HEK293T (cell line): ENCODE measurements at places on chromosomes 4 and X.

GRCh38 chr4:47814618-47815295 lies 23.1 kb downstream of the CORIN start:
- DNase-seq: no peak

- DNase-seq: no peak
Observed at GRCh38 chr4:102474736-102475504, 26.2 kb upstream of the NFKB1 start.

GRCh38 chr4:87134122-87134521 lies 86.3 kb downstream of the KLHL8 start:
- no peak for DNase-seq

DNA sequence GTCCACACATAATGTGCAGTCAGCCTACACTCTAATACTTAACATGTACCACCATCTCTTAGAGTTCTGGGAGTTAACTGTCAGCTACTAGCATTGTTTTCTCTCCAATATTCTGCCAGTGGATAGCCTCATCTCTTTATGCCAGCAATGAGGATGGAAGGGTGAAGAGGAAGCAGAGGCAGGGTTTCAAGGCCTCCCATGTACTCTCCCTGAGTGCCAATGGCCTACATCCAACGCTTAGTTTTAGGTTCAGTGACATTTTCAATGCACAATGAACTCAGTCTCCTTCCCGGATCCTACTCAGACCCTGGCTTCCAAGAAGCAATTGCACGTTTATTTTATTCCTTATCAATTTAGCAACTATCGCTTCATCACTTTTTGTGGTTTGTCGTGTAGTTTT lies 686.1 kb downstream of the DMD start:
- no peak for DNase-seq

DNA sequence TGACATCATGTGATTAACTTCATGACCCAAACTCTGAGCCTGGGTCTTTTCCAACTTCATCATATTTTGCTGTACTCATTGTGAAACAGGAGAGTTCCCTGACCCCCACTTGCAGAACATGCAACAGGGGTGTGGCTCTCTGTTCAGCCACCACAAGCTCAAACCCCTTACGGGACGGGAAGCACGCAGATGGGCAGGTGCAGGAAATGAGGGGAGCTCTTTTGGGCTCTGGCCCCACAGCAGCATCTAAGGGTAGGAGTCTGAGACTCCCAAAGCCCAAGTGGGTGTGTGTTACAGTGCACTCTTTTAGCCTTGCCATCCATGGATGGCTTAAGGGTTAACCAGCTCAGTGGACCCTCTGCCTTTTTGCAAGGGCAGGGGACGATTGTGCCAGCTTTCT lies 599.5 kb upstream of the SMIM31 start:
- DNase-seq: no peak

GRCh38 chrX:23578079-23578478 lies 89.2 kb upstream of the PRDX4 start:
- DNase-seq: no peak

- no peak for DNase-seq
Observed at GRCh38 chr4:173328236-173328901, 5.8 kb downstream of the HMGB2 start.

GRCh38 chrX:42567268-42567667 lies 210.7 kb downstream of the PPP1R2C start:
- DNase-seq: no peak

- no peak for DNase-seq
Observed at GRCh38 chrX:100449696-100450608, 39.9 kb upstream of the PCDH19 start.

DNA sequence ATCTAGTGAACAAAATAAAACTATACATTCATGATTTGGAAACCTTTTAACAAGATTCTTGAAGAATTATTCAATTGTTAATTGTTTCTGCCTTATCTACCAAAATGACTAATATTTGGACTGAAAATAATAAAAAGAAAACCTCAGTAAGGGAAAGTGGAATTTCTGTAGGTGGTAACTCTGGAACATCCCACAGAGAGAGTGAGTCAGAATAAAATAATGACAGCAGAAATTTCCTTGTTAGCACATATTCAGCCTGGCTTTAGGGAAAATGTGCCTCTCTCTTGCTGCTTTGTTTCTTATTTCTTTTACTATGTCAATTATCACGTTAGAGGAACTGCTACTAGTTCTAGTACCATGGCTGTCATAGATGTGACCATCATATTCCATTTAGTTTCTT lies 421.5 kb upstream of the GNPDA2 start:
- no peak for DNase-seq

DNA sequence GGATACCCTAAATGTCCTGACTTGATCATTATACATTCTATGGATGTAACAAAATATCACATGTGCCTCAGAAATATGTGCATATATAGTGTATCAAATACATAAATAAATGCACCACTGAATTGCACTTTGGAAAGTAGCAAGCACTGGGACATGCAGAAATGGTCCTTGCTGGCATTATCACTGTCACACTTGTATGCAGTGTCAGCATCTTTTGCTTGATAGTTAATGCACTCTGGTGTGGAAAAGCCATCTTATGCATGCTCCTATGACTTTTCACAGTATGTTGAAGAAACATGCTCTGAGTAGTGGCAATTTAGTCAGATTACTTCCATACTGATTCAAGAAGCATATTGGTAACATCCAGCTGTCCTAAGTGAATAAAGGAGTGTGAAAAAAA lies 27.5 kb upstream of the REPS2 start:
- no peak for DNase-seq

- DNase-seq: no peak
Observed at GRCh38 chr4:10097906-10098779, 18.5 kb downstream of the WDR1 start.

GRCh38 chr4:177097291-177097690 lies 212.4 kb upstream of the NEIL3 start:
- no peak for DNase-seq

- no peak for DNase-seq
Observed at GRCh38 chr4:119721878-119722277, 93.3 kb upstream of the PDE5A start.

GRCh38 chr4:5865896-5866599 lies 26.8 kb downstream of the CRMP1 start:
- no peak for DNase-seq

DNA sequence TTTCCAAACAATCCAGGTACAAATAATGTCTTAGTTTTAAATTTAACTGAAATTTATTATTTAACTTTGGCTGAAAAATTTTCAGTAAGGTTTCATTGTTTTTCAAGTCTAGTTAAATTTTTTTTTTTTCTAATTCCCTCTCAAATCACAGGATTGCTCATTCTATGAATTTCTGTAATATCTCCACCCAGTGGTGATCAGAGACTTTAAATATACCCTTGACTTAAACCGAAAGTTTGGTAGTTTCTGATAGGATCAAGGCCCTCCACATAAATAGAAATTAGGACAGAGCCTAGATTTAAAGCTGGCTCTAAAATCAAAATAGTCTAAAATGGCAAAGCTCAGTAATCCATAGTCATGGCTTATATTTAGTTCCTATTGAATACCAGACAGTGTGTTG lies 175.4 kb downstream of the TBCK start:
- DNase-seq: no peak

DNA sequence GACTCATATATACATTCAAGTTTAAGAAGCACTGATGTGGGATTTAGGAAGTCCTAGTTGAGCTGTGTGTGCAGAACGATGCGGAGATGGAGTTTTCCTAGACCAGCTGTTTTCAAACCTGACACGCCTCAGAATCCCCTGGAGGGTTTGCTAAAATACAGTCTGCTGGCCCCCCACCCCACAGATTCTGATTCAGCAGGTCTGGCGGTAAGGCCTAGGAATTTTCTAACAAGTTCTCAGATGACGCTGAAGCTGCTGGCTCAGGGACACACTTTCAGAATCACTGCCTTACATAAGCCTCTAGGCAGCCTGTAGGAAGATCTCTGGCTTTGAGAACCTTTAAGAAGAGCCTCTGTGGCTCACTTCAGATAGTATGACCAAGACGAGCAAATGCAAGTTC lies 73.1 kb downstream of the PHEX start:
- DNase-seq: no peak

GRCh38 chrX:87924619-87925018 lies 407.0 kb downstream of the KLHL4 start:
- DNase-seq: no peak

DNA sequence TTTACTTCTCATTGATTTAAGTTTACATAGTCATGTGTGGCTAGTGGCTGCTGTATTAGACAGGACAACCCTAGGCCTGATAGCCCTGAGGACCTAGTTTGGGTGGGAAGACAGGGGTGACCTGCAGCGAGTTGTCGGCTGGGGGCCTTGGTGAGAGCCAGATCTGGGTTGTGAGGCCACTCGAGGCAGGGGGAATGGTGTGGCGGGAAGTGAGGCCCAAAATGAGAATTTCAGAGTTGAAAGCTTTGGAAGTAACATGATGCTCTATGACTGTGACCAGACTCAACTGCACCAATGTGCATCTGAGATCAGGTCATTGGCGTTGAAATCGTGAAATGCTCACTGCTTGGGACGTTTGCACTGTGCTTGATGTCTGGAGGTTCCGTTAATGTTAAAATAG lies 72.9 kb downstream of the TBL1X start:
- no peak for DNase-seq

- DNase-seq: no peak
Observed at GRCh38 chrX:14899607-14900006, 26.4 kb downstream of the MOSPD2 start.

GRCh38 chr4:22901631-22902030 lies 208.9 kb downstream of the GBA3 start:
- no peak for DNase-seq

DNA sequence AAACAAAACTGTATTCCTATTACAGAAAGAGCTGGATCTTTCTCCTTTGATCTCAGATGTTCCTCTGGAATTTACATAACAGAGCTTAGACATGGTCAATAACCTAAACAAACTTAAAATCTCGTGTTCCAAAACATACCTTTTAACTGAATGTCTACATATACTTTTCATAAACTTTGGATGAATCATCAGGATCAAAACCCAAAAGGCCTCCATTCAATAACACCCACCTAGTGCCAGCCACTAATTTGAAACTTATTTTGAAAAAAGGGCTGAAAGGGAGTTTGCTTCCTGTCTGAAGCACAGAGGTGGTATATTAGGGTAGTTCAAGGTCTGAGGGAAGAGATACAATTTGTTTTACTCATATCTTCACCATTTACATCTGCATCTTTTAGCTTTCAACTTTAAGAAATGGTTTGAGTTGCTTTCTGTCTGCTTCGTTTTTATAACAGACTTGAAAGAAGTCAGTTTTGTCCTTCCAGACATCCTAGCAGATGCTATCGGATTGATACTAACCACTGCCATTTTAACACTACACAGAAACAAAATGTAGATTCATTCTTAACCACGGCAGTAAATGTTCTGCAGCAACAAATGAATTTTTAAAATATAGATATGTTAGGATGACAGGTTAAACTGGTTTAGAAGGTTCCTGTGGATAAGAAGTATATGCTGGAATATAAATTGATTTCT lies 242.8 kb upstream of the DKK2 start:
- no peak for DNase-seq

- DNase-seq: no peak
Observed at GRCh38 chr4:57132743-57133137, 22.6 kb upstream of the IGFBP7 start.

DNA sequence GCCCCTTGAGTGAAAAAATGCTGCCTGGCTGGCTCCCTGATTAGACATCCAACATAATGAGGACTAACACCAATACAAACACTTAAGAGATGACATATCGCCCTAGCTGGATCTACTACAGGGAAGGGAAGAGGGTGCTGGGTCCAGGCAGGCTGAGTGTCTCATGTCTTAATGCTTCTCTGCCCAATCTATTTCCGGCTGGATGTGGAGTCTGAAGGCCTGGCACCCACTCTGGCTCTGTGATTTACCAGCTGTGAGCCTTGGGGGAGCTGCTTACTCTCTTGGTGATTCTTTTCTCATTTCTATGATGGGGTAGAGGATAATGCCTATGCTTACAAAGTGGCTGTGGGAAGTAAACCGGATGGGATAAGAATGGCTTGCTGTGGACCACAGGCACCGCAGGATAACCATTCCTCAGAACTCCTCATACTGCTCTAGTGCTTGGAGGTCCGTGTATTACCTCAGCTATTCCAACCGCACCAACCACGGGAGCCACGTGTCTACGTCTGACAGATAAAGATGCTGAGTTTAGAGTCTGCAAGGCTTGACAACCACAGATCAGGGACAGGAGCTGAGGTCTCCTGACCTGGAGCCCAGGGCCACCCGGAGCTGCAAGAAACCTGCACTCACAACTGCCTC lies 161.7 kb downstream of the AFAP1 start:
- DNase-seq: no peak

DNA sequence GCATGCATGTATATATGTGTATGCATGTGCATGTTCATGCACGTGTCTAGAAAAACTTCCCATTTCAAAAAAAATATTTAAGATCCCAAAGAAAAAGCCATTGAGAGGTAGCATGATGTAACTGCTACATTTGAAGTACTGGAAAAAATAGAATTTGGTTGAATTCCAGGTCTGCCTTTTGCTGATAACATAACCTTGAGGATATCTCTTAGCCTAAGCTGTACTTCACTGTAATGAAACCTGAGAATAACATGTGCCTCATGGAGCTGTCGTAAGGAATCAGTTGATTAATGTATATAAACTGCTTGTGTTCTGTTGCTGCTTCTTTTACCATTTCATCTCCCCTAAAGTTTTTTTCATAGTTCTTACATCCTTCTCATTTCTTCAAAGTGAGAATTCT lies 351.8 kb downstream of the GRIA2 start:
- no peak for DNase-seq

DNA sequence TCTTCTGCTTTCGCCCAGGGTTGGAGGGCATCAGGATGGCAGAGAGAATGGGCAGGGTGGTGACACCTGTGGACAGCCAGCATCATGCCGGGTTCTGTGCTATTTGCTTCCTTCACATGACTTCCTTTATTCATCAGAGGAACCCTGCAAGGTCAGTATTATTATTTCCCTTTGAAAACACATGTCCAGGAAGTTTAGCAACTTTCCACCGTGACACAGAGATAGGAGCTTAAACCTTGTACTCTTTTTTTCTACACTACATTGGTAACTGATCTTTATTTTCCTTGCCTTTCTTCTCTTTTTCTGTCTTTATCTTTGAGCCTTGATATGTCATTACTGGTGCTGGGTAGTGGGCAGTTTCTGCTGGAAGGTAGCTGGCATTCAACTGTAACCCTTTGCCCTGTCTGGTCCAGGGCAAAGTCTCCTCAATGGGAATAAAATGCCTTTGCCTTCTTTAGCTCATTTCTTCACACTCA lies 5.0 kb upstream of the MGST2 start:
- DNase-seq: no peak

DNA sequence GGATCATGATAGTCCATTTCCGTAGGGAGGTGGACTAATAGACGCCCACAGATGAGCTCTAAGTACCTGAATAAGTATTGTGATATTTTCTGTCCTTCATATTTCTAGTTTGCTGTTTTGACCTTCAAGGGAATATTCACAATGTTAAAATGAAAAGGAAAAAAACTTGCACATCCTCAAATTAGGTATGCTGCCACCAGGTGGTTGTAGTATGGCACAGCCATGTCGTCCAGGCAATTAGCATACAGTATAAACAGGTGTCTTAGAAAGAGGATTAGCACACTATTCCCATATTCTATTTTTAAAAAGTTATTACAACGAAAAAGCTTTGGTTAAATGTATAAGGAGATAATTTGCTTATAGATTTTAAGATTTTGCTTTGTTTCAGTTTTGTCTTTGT lies 802.0 kb downstream of the RPA4 start:
- peak; percentile 34 for DNase-seq

- DNase-seq: no peak
Observed at GRCh38 chr4:84977396-84977795, 10.9 kb upstream of the WDFY3 start.
